ENCODE measurements at places on chromosomes 12 and 14.
A peak's percentile ranks its signal among the peaks of the same experiment; 100 is the strongest.

GRCh38 chr12:93667672-93668071, 9.5 kb upstream of the CRADD start:
- no peak for DNase-seq

GRCh38 chr12:130126023-130126432, 36.2 kb upstream of the FZD10 start:
- no peak for DNase-seq

DNA sequence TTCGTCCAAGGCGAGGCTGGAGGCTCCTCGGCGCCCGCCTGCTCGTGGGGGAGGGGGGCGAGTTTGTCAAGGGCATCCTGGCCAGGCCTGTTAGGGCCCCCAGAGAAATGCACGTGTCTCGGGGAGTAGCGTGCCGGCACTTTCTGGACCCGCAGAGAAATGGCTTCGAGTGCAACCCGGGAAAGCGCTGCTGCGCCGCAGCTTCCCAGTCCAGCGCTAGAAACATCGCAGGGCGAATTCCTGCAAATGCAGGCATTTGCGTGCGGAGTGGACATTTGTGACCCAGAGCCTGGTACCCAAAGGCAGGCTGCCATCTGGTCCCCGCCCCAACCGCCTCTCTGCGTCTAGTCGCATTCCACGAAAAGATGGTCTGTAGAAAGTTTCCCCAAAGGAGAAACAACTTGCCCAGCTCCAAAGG, 756 bp downstream of the LGR5 start:
- DNase-seq: no peak

- DNase-seq: no peak
Measured at GRCh38 chr12:124856132-124856841, 7.4 kb downstream of the SCARB1 start.

- DNase-seq: no peak
Measured at GRCh38 chr14:28780843-28781820, 14.5 kb downstream of the FOXG1 start.

- no peak for DNase-seq
Measured at GRCh38 chr12:22044391-22044790, 1.6 kb upstream of the CMAS start.

DNA sequence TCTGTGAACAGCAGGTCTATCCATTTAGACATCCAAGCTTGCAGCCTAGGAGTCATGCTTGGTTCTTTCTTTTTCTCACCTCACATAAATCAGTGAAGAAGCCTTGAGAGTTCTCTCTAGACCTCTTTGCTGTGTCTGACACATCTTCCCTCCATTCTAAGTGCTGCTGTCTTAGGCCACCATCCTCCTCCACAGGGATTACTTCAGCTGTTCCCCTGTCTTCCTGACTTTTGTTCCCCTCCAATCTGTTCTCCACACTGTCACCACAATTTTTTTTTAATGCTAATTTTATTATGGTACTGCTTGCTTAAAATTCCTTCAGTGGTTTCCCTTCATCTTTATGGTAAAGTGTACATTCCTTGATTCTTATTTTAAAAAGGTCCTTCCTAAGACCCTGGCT, 71.8 kb downstream of the DERA start:
- DNase-seq: no peak

GRCh38 chr12:116142936-116143898, 134.3 kb downstream of the MED13L start:
- DNase-seq: no peak

DNA sequence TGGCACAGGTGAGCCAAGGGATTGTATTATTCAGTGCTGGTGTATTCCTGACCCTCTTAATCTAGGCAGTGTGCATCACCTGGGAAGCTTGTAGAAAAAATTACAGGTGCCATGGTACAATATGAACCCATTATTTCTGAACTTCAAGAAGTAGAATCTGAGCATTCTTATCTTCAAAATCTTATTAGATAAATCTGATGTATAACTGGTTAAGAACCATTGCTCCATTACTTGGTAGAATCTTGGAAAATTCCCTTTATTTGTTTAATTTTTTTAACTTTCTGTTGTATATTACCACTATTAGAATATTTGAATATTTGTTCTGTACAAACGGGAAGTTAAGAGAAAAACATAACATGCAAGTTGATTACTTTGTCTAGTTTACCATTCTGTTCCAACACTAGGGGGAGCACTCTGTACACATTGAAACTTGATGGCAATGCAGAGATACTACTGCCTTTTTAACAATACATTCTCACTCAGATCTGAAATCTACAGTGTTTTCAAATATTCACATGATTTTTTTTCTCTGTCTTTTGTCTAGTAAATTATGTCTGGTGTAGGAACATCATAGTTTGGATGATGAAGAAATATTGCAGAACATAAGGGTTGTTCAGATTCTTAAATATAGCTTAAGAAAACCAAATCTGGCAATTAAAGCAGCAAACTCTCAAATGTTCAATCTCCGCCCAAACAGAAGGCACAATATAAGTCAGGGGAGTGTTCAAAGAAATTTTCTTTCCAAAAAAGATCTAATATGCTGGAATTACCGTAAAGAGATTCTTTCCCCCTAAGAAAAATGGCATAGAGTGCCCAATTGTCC, 196.6 kb downstream of the PCNX1 start:
- DNase-seq: peak; percentile 44

DNA sequence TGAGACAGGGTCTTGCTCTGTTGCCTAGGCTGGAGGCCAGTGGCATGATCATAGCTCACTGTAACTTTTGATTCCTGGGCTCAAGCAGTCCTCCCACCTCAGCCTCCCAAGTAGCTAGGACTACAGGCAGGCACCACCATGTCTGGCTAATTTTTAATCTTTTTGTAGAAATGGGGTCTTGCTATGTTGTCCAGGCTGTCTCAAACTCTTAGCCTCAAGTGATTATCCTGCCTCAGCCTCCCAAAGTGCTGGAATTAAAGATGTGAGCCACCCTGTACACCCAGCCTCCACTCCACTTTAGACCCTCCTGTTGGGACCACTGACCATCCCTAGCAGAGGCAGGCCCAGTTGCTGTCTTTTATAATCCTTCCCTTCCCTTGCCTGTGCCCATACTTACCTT, 63.3 kb upstream of the OSBPL8 start:
- no peak for DNase-seq

GRCh38 chr14:101876555-101876938, 87.8 kb upstream of the DYNC1H1 start:
- DNase-seq: no peak

GRCh38 chr12:59597385-59597781, 1.6 kb downstream of the SLC16A7 start:
- no peak for DNase-seq

- no peak for DNase-seq
Measured at GRCh38 chr14:104098272-104099095, 13.0 kb downstream of the ASPG start.

DNA sequence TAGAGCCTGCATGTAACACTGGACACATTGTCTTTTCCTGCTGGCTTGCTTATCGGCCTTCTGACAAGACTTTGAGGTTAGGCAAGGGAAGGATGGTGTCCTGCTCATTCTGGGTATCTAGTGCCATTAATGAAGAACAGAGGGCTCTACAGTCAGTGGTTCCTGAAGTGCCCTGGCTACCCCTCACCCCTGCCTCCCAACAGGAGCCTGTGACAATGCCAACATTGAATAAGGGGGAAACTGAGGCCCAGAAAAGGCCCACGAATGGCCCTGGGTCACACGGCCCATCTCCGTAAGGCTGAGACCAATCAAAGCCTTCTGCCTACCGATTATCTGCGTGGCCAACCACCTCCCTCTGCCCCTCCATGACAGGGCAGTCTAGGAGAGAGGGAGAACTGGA, 2.1 kb downstream of the IFI27L2 start:
- no peak for DNase-seq

- no peak for DNase-seq
Measured at GRCh38 chr12:120247183-120247582, 18.3 kb downstream of the PXN start.

- DNase-seq: no peak
Measured at GRCh38 chr12:80173083-80173864, 73.9 kb downstream of the OTOGL start.

GRCh38 chr12:32647275-32647674, 31.8 kb upstream of the DNM1L start:
- DNase-seq: no peak

DNA sequence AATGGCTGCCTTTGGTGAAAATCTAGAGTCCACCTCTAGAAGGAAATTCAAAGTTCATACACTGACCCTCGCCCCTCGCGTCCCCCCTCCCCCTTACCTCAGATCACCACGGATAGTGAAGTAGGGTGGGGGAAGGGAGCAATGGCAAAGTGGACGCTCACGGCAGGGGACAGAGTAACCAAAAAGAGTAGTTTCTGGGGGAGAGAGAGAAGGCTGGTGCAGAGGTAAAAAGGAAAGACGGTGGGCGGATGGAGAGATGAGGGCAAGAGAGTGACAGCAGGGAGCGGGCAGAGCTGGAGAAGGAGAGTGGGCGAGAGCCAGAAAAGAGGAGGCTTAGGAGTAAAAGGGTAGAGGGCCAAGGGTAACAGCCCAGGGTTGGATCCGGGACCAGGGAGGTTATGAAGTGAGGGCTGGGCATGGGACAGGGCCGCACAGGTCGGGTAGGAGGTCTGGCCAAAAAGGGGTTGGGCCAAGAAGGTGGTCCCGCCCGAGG, 423 bp downstream of the ALDH6A1 start:
- DNase-seq: no peak

GRCh38 chr12:50101663-50102062, 2.1 kb upstream of the GPD1 start:
- no peak for DNase-seq

DNA sequence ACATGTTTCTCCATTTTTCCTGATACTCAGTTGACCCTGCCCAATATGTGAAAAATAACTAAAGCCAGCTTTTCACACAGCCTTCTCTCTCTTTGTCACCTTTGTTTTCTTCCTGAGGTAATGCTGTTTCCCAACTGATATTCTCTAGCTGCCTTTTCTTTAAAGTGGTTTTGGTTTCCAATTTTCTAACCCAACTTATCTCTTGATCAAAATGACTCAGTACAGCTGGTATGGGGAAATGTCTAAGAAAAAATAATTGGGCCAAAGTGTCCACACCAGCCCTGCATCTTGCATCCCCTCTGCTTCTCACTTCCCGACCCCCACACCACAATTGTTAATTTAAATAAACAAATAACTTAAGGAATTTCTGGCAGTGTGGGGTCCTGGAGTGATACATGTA, 193.8 kb downstream of the SYT1 start:
- DNase-seq: no peak

GRCh38 chr12:45582536-45582935, 147.0 kb upstream of the ARID2 start:
- no peak for DNase-seq

DNA sequence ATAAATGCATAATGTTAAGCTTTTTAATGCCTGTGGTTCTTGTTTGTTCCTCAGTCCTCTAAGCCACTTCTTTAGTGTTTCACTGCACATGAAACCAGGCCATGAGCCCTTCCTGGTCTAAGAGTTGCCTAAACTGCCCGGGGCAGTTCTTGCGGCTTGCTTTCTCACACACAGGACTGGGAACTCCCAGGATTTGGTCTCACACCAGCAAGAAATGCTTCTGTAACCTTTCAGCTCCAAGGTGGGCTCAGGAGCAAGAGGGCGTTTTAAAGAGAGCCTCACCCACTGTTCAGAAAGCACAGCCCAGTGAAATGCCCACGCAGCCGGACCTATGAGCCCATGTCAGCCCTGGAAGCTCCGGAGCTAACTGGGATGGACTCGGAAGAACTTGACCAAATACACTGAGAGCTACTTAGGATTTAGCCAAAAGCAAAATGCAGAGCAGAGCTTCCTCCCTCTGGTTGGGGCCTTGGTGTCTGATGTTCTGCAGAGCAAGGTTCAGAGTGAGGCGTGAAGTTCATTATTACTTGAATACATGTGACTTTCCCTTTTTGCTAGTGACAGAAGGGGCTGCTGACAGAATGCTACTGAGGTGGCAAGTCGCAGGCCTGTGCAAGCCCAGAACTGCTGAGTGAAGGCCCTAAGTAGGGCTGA, 23.4 kb downstream of the SLC25A29 start:
- DNase-seq: no peak

GRCh38 chr12:28961948-28962384, 187.1 kb upstream of the FAR2 start:
- DNase-seq: no peak

- no peak for DNase-seq
Measured at GRCh38 chr12:12999271-12999958, 650 bp downstream of the HEBP1 start.

- peak; percentile 96 for DNase-seq
Measured at GRCh38 chr14:77028384-77029231, at the start of gene IRF2BPL. TSS of gene IRF2BPL (minus strand) at chr14:77028708. CDS start at chr14:77027792, 916 bp downstream.

DNA sequence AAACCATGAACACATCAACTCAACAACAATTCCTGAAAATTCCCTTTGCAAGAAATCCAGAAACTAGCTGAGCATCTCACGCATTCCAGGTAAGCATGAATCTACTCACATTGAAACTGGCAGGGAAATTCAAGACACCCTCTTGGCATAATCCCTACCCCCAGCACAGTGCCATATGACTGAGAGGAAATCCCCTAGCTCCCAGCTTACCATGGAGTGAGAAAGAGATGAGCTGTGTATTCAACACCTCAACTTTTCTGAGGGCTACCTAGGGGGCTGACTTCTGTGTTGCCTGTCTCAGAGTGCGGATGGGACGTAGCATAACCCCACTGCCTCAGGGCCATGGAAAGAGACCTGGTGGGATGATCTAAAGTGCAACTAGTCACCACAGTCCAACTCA, 37.7 kb upstream of the GPR132 start:
- no peak for DNase-seq

GRCh38 chr14:36462890-36463289, 57.1 kb downstream of the NKX2-1 start:
- DNase-seq: no peak

DNA sequence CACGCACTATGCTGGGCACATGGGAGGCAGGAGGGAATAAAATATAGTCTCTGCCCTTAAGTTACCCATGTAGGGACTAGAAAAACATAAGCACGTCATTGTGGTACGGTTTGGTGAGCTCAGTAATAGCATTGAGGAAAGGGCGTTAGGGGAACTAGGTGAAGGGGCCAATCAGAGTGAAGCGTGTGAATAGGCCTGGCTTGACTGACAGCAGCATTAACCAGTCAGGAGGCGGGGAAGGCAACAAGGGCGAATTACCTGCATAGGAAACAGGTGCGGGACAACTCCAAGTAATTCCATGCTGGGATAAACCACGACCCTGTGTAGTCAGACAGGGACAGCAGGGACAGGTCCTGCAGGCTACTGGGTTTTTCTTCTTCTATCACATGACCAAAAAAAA, 107.7 kb downstream of the UNC79 start:
- DNase-seq: no peak

- DNase-seq: no peak
Measured at GRCh38 chr14:104287301-104288009, 149.1 kb downstream of the KIF26A start.
